ENCODE measurements at places on chromosomes 7 and 10. TPM values are rescaled to one million over a fixed set of nuclear protein-coding genes. Genes with fewer than 3 reads are reported as not detected.

The GSDME gene
- total RNA-seq: 14.8 TPM

The CALML5 gene
- not detected for total RNA-seq

The ZNF716 gene
- total RNA-seq: not detected

The THSD7A gene
- 7.8 TPM for total RNA-seq

The INMT gene
- total RNA-seq: 156 TPM

The IL6 gene
- total RNA-seq: 17.7 TPM
